Activated T-cell treated with anti-CD3 and anti-CD28 coated beads for 24 hours (primary cell): ENCODE measurements at places on chromosomes 3 and 15.

GRCh38 chr3:71680603-71681002 is 44.6 kb downstream of the EIF4E3 start:
- no peak for DNase-seq

- DNase-seq: no peak
These were observed 24.5 kb upstream of the BCL6 start for GRCh38 chr3:187769771-187770170.

DNA sequence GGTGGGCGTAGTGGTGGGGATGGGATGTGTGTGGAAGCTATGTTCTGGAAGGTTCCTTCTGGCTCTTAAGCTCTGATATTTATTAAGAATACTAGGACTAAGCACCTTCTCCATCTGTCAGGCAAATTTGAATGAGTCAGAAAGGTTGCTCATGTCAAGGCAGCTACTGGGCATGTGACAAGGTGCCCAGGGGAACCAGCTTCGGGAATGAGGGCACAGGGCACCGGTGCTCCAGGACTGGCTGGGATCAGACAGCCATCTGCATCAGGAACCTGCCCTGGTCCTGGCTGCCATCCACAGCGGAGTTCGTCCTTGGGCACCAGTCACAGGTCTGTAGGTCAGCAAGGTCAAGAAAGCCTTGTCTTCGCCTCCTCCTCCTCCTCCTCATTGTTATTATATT is 32.5 kb downstream of the CA12 start:
- DNase-seq: no peak

GRCh38 chr15:55816017-55816416 is 73.1 kb upstream of the PRTG start:
- no peak for DNase-seq

GRCh38 chr3:117853923-117854668 is 1144.5 kb downstream of the TUSC7 start:
- DNase-seq: no peak

GRCh38 chr3:187982142-187982541 is 171.8 kb upstream of the LPP start:
- no peak for DNase-seq

DNA sequence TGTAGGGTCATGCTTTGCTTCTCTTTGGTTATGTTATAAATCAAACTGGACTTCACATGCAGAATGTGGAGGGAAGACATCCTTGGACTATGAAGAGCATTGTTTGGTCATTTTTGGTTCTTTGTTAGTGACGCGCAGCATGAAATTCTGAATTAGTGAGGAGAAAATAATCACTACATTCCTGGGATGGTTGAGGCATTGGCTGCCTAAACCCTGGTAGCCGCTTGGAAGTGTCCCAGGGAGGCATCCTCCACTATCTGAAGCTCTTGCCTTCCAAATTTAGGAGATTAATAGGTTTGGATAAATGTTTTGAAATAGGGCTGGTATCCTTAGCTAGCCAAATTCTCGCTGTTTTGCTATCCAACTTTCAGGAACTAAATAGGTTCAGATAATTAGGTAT is 96.2 kb downstream of the CLSTN2 start:
- DNase-seq: no peak

DNA sequence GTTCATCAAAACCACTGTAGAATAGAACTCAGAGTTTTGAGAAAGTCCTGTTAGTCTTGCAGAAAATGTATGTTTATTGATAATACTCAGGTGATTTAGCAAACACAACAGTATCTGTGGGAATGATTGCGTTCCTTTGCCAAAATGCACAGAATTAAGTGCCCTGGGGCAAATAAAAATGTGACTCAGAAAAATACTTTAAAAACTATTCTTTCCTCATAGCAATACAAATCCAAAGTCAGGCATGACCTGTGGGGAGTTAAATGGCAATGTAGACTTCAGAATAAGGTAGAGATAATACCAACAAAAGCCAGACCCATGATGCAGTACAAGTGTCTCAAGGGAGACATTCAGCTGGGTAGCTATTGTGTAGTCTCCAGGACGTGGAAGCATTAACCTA is 72.3 kb upstream of the SNTN start:
- no peak for DNase-seq

GRCh38 chr3:71309342-71309741 is 274.2 kb downstream of the FOXP1 start:
- DNase-seq: peak; percentile 48

GRCh38 chr15:49622561-49622960 is 1.7 kb downstream of the DTWD1 start:
- DNase-seq: no peak
